Diencephalon (tissue), 1 donor: ENCODE measurements at places on chromosomes 3 and 15. TPM values are rescaled to one million over a fixed set of nuclear protein-coding genes. Genes with fewer than 3 reads are reported as not detected.

Gene CCPG1
- total RNA-seq = 41.5 TPM

Gene AGBL1
- 3.0 TPM for total RNA-seq

Gene MTFMT
- total RNA-seq = 14.5 TPM

Gene SNRPA1
- total RNA-seq = 16.6 TPM

Gene ITGB5
- total RNA-seq = 55.4 TPM
